WERI-Rb-1 (cell line): ENCODE measurements at places on chromosomes 7 and 10.

DNA sequence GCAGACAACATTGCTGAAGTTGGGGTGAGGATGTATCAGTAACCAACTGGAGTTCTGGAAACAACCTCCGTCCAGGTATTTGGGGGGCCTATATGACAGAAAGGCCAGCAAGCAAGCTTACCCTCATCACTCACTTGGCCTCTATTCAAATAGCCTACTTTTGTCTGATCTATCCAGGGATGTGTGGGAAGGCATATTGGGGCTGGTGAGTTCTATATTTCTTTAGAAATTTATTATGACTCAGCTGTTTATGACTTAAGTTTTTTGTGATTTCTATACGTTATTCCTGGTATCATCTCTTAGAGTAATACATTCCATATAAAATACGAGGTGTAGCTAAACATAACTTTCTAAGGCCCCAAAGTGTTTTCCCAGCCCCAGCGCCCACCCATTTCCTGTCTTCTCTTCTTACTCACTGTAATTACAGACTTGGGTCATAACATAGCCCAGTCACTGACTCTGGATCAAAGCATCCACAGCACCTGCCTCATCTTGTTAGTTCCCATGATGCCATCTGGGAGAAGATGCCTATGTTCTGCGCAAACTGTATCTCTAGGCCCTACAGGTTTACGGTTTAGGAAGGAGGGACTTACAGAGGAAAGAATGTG is 18.1 kb downstream of the GARS1 start:
- DNase-seq = no peak

GRCh38 chr10:107614939-107615685 is 450.6 kb upstream of the SORCS1 start:
- no peak for DNase-seq

- DNase-seq = no peak
Observed at GRCh38 chr10:132688580-132689420, 97.1 kb downstream of the NKX6-2 start.

GRCh38 chr7:125661006-125661405 is 731.4 kb upstream of the POT1 start:
- no peak for DNase-seq

- no peak for DNase-seq
Observed at GRCh38 chr10:77592946-77593636, 44.5 kb downstream of the KCNMA1 start.

DNA sequence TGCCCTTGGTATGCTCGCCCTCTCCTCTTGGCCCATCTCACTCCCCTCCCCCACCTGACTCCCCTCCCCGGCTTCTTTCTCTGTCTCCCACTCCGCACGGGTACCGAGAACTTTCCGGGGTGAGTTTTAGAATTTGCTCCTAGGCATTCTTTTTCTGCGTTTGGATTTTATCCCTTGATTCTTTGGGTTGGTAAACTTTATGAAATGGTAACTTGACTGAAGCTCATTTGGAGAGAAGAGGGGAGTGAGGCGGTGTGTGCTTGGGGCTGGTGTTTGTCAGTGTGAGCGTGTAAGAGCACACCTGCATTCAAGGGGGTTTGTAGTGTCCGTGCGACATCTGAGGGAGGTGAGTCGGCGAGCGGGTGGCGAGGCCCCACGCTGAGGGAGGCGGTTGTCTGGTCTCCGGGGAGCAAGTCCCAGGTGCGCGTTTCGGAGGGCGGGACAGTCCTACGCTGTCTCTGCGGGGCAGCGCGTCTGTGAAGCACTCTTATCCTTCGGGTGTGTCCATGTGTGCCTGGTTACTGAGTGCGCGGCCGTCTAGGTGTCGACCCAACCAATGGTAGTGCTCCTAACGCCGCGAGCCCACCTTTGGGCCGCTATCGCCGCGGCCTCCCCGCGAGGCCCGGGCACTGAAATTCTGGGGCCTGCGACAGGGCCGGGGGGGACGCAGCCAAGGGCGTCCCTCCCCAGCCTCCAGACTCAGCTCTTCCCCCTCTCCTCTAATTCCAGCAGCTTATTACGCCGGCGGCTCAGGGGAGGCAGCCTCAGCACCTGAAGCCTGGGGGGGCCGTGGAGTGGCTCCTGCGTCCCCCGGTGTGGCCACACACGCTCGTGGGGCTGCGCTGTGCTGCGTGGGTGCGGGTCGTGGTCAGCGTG is 2.6 kb upstream of the ZNF503 start:
- peak; percentile 62 for DNase-seq

GRCh38 chr7:11416641-11417458 is 415.1 kb downstream of the THSD7A start:
- no peak for DNase-seq

DNA sequence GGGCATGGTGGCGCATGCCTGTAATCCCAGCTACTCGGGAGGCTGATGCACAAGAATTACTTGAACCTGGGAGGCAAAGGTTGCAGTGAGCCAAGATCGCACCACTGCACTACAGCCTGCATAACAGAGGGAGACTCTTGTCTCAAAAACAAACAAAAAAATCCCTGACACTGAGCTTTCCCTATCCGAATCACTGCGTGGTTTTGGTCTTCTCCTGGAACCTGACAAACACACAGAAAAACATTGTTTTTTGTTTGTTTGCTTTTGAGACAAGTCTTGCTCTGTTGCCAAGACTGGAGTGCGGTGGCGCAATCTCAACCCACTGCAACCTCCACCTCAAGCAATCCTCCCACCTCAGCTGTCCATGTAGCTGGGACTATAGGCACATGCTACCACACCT is 50.4 kb upstream of the PTPRN2 start:
- no peak for DNase-seq

GRCh38 chr7:92255308-92255707 is 9.5 kb downstream of the ANKIB1 start:
- no peak for DNase-seq
